ENCODE measurements at places on chromosomes 12 and 14.

GRCh38 chr12:83318386-83319098 is 631.8 kb downstream of the TMTC2 start:
- peak; percentile 2 for DNase-seq

- DNase-seq, result no peak
These were observed 156.0 kb downstream of the EGLN3 start for GRCh38 chr14:33794791-33795305.

- no peak for DNase-seq
These were observed 54.6 kb upstream of the DICER1 start for GRCh38 chr14:95211721-95212504.

DNA sequence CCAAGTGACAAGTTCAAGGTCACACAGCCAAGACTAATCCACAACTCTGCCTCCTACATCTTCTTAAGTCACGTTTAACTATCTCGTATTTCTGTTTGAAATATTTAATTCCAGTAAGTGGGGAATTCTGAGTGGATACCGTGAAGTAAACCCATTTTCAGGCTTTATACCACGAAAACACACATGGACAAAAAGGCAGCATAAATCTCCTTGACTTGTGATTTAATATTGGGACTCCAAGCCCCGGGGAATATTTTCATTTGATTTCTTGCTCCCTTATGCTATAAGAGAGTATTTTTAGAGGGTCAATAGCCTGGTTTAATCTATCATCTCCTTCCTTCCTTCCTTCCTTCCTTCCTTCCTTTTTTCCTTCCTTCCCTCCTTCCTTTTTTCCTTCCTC is 716.7 kb downstream of the VRK1 start:
- no peak for DNase-seq

Measured in muscle of back (tissue), 13 donors.